ENCODE measurements at places on chromosomes 7 and 10. TPM values are rescaled to one million over a fixed set of nuclear protein-coding genes. Genes with fewer than 3 reads are reported as not detected.
A peak's percentile ranks its signal among the peaks of the same experiment; 100 is the strongest.

DNA sequence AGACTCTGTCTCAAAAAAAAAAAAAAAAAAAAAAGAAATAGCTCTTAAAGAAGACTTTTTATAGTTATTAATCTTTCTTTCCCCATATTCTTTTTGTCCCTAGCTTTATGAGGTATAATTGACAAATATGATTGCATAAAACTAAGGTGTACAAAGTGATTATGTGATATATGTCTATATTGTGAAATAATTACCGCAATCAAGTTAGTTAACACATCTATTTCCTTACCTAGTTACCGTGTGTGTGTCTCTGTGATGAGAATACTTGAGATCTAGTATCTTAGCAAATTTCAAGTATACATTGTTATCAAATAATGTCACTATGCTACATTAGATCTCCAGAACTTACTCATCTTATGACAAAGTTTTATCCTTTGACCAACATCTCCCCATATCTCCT lies 30.7 kb upstream of the UBN2 start:
- DNase-seq = no peak

- DNase-seq = no peak
Observed at GRCh38 chr10:7251696-7252465, 159.0 kb downstream of the SFMBT2 start.

DNA sequence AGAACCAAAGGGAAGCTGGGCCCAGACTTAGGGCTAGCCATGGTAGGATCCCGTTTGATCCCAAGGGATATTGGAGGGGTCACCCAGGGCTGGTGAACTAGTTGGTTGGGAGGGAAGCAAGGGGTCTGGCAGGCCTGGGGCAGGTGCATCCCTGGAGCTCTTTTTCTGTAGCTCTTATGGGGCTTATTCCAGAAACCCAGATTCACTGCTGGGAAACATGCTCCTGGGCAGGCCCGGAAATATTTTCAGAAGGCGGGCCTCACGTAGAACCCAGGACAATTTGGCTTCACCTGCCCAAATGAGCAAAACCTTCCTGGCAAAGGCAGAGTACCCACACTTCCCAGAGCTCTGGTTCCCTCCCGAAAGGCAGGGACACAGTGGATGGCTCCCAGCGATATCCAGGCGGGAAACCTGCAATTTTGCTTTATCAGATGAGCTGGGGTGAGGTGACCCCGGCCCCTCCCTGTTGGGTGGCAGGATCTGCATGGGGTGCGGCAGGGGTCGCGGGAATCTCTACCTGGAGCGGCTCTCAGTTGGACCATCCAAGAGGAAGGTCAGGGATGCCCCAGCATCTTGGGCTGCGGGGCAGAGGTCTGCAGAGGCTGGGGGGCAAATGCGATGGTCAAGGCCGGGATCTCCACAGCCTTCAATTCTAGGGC lies 533.9 kb downstream of the TCERG1L start:
- DNase-seq = no peak

GRCh38 chr7:29639886-29640595 lies 76.4 kb downstream of the PRR15 start:
- peak; percentile 10 for DNase-seq

GRCh38 chr7:25196132-25196896 lies 32.0 kb downstream of the NPVF start:
- DNase-seq = no peak

GRCh38 chr7:816751-817671 lies 15.3 kb upstream of the SUN1 start:
- no peak for DNase-seq

GRCh38 chr7:150986099-150986512 lies 4.7 kb upstream of the NOS3 start:
- DNase-seq = no peak

The VAX1 gene
- not detected for polyA plus RNA-seq

The C1QL3 gene
- 2.9 TPM for polyA plus RNA-seq

The CFAP69 gene
- 19.5 TPM for polyA plus RNA-seq

The IL6 gene
- polyA plus RNA-seq = 4.9 TPM

The TRIL gene
- polyA plus RNA-seq = 70.6 TPM

The PILRB gene
- polyA plus RNA-seq = 61.4 TPM

Measured in left renal pelvis (tissue), 4 donors.